ENCODE measurements at places on chromosomes 3 and 15.

GRCh38 chr3:181425074-181425473 is 286.7 kb upstream of the SOX2 start:
- no peak for DNase-seq
- no peak overlapping the region for H3K4me3 ChIP-seq
- H3K4me1 ChIP-seq: no peaks in the 10 kb centered on the region
- H3K27ac ChIP-seq: no peak overlapping the region
- H3K36me3 ChIP-seq: no peaks in the 10 kb centered on the region
- H3K27me3 ChIP-seq: no peaks in the 10 kb centered on the region

GRCh38 chr3:184558726-184559125 is 2.9 kb upstream of the EPHB3 start:
- peaks cover 18% of the 10 kb centered on the region for H3K4me1 ChIP-seq
- no peaks in the 10 kb centered on the region for H3K27me3 ChIP-seq
- no peak overlapping the region for H3K4me3 ChIP-seq
- no peak for DNase-seq
- no peak overlapping the region for H3K27ac ChIP-seq

GRCh38 chr15:78049691-78050440 is 27.6 kb downstream of the TBC1D2B start:
- H3K4me3 ChIP-seq: no peak overlapping the region
- H3K27me3 ChIP-seq: no peaks in the 10 kb centered on the region
- H3K4me1 ChIP-seq: peaks cover 29% of the 10 kb centered on the region
- H3K36me3 ChIP-seq: peaks cover 34% of the 10 kb centered on the region
- DNase-seq: no peak

- H3K4me1 ChIP-seq: peaks cover 6% of the 10 kb centered on the region
- H3K4me3 ChIP-seq: no peak overlapping the region
- H3K36me3 ChIP-seq: peaks cover 5% of the 10 kb centered on the region
- DNase-seq: peak; percentile 33
Observed at GRCh38 chr3:180142041-180142440, 105.3 kb upstream of the PEX5L start.

- H3K27ac ChIP-seq: no peak overlapping the region
- H3K4me1 ChIP-seq: peaks cover 16% of the 10 kb centered on the region
- H3K36me3 ChIP-seq: no peaks in the 10 kb centered on the region
- no peak for DNase-seq
Observed at GRCh38 chr3:8503461-8503860, 1.8 kb downstream of the LMCD1 start.

GRCh38 chr3:30135190-30135589 is 471.2 kb upstream of the TGFBR2 start:
- no peak overlapping the region for H3K4me3 ChIP-seq
- H3K4me1 ChIP-seq: no peaks in the 10 kb centered on the region
- H3K27me3 ChIP-seq: no peaks in the 10 kb centered on the region
- H3K27ac ChIP-seq: no peak overlapping the region
- H3K36me3 ChIP-seq: no peaks in the 10 kb centered on the region

DNA sequence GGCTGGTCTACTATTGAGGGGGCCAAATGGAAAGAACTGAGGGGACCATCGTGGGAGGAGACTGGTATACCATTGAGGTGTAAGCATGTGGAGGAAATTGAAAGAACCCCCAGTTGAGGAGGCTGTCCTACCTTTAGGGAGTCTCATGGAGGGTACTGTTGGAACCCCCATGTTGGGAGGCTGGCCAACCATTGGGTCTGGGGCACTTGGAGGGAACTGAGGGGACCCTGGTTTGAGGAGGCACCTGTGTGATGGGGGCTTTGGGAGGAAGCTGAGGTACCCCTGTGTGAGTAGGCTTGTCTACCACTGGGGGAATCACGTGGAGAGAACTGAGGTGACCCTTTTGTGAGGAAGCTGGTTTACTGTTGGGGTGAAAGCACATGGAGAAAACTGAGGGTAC is 157.5 kb downstream of the FBLN2 start:
- no peak overlapping the region for H3K27ac ChIP-seq
- H3K27me3 ChIP-seq: peaks cover 44% of the 10 kb centered on the region
- no peak overlapping the region for H3K4me3 ChIP-seq
- peaks cover 5% of the 10 kb centered on the region for H3K36me3 ChIP-seq

DNA sequence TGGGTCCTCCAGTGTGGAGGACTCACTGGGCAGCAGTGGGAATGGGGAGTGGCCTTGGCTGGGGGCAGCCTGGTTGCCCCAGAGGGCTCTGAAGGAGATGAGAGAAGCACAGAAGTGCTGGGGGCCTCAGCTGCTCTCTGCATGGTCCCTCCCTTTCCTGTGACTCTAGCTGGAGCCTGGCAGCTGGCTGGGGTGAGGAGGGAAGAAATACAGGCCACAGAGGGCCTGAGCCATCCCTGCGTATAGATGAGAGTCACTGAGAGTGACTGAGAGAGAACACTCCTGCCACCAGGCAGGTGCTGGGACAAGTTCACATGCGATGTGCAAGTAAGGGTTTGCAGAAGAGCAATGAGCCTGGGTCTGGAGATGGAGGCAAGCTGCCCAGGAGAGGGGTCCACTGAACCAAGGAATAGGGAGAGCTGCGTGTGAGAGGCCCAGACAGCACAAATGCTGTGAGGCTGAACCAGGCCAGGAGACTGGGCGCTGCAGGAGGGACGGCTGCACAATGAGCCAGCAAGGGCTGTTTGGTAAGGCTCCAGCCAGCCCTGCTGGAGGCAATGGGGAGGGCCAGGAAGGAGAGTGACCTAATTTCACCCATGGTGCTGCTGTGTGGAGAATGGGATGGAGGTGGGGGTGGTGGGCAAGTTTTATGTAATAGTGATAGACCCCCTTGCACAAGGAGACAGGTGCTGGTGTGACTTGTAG is 87.2 kb downstream of the CLSTN2 start:
- H3K4me3 ChIP-seq: no peak overlapping the region
- no peaks in the 10 kb centered on the region for H3K36me3 ChIP-seq
- H3K27ac ChIP-seq: no peak overlapping the region
- DNase-seq: no peak
- no peaks in the 10 kb centered on the region for H3K4me1 ChIP-seq

DNA sequence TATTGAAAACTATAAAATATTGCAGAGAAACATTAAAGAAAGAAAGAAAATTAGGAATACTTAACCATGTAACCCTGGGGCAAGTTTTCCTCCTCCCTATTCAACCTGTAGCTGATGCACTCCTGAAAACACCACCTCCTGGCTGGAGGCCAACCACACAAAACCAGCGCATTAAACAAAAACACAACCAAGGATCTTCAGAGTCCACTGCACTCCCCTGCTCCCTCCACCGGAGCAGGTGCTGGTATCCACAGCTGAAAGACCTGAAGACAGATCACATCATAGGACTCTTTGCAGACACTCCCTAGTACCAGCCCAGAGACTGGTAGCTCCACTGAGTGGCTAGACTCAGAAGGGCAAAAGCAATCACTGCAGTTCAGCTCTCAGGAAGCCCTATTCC is 13.6 kb upstream of the ADAMTS17 start:
- H3K36me3 ChIP-seq: no peaks in the 10 kb centered on the region
- peaks cover 26% of the 10 kb centered on the region for H3K27me3 ChIP-seq
- no peak overlapping the region for H3K27ac ChIP-seq
- DNase-seq: no peak
- H3K4me1 ChIP-seq: peaks cover 5% of the 10 kb centered on the region

GRCh38 chr3:4504340-4505261 is 11.5 kb downstream of the ITPR1 start:
- DNase-seq: peak; percentile 69
- no peaks in the 10 kb centered on the region for H3K27me3 ChIP-seq
- no peak overlapping the region for H3K4me3 ChIP-seq
- peaks cover 19% of the 10 kb centered on the region for H3K4me1 ChIP-seq
- no peaks in the 10 kb centered on the region for H3K36me3 ChIP-seq

GRCh38 chr3:46700772-46701171 is 420 bp upstream of the TMIE start:
- H3K4me1 ChIP-seq: peaks cover 4% of the 10 kb centered on the region
- H3K27ac ChIP-seq: no peak overlapping the region
- H3K27me3 ChIP-seq: no peaks in the 10 kb centered on the region
- no peaks in the 10 kb centered on the region for H3K36me3 ChIP-seq
- no peak for DNase-seq
- no peak overlapping the region for H3K4me3 ChIP-seq

- no peak overlapping the region for H3K27ac ChIP-seq
- H3K27me3 ChIP-seq: no peaks in the 10 kb centered on the region
- DNase-seq: no peak
- no peak overlapping the region for H3K4me3 ChIP-seq
- peaks cover 22% of the 10 kb centered on the region for H3K4me1 ChIP-seq
Observed at GRCh38 chr3:188197388-188197847, 43.5 kb downstream of the LPP start.

- H3K27ac ChIP-seq: no peak overlapping the region
- DNase-seq: no peak
Observed at GRCh38 chr3:123008840-123009239, 18.7 kb downstream of the SEMA5B start.

- no peak for DNase-seq
- H3K4me3 ChIP-seq: no peak overlapping the region
- no peaks in the 10 kb centered on the region for H3K36me3 ChIP-seq
- H3K27me3 ChIP-seq: no peaks in the 10 kb centered on the region
- H3K4me1 ChIP-seq: peaks cover 11% of the 10 kb centered on the region
Observed at GRCh38 chr3:15810702-15811101, 12.9 kb upstream of the ANKRD28 start.

GRCh38 chr15:85746641-85747040 is 48.1 kb downstream of the KLHL25 start:
- no peak for DNase-seq
- no peaks in the 10 kb centered on the region for H3K4me1 ChIP-seq
- peaks cover 79% of the 10 kb centered on the region for H3K36me3 ChIP-seq
- no peak overlapping the region for H3K4me3 ChIP-seq
- no peak overlapping the region for H3K27ac ChIP-seq

GRCh38 chr3:134892761-134893160 is 97.7 kb downstream of the EPHB1 start:
- no peaks in the 10 kb centered on the region for H3K27me3 ChIP-seq
- H3K4me1 ChIP-seq: no peaks in the 10 kb centered on the region
- no peak overlapping the region for H3K27ac ChIP-seq
- H3K4me3 ChIP-seq: no peak overlapping the region
- H3K36me3 ChIP-seq: no peaks in the 10 kb centered on the region

- no peaks in the 10 kb centered on the region for H3K27me3 ChIP-seq
- H3K4me1 ChIP-seq: peaks cover 27% of the 10 kb centered on the region
- H3K4me3 ChIP-seq: no peak overlapping the region
- DNase-seq: peak; percentile 45
Observed at GRCh38 chr3:187227658-187228258, 30.5 kb downstream of the RTP1 start.

DNA sequence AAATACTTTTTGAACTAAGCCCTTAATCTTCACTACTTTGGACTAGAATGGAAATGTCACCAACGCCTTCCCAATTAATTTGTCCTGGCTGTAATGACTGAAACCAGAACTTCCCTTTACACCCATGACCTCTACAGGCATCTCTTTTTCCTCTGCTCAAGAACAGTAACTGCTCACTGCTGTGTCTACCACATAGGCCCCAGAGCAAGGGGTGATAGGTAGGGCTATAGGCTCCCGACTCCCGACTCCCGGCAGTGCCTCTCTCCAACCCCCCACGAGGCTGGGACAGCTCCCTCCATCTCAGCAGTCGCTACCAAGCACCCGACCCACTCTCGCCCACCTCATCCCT is 384 bp upstream of the LEKR1 start:
- H3K4me3 ChIP-seq: peak overlapping the region; percentile 94
- H3K36me3 ChIP-seq: no peaks in the 10 kb centered on the region
- peak overlapping the region; percentile 98 for H3K27ac ChIP-seq
- H3K4me1 ChIP-seq: no peaks in the 10 kb centered on the region
- DNase-seq: no peak
- H3K27me3 ChIP-seq: no peaks in the 10 kb centered on the region

DNA sequence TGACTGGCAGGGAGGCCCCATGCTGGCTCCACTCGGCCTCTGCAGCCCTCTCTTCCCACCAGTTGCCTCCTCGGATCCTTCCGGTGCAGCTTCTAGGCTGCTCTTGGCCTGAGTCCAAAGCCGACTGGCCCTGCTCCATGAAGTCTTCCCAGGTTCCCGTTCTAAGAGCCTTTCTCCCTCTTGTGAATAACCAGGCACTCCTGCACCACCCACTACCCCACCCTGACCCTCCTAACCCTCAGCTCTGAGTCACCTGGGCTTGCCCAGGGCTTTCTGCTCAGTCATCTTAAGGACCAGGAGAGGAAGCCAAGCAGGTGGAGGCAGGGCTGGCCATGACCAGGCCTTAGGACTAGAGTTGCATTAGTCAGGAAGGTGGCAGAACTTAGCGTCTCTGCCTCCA is 28.1 kb upstream of the CNBP start:
- H3K27me3 ChIP-seq: no peaks in the 10 kb centered on the region
- H3K4me1 ChIP-seq: peaks cover 12% of the 10 kb centered on the region
- peak overlapping the region; percentile 12 for H3K4me3 ChIP-seq
- H3K36me3 ChIP-seq: peaks cover 5% of the 10 kb centered on the region
- peak; percentile 98 for DNase-seq

DNA sequence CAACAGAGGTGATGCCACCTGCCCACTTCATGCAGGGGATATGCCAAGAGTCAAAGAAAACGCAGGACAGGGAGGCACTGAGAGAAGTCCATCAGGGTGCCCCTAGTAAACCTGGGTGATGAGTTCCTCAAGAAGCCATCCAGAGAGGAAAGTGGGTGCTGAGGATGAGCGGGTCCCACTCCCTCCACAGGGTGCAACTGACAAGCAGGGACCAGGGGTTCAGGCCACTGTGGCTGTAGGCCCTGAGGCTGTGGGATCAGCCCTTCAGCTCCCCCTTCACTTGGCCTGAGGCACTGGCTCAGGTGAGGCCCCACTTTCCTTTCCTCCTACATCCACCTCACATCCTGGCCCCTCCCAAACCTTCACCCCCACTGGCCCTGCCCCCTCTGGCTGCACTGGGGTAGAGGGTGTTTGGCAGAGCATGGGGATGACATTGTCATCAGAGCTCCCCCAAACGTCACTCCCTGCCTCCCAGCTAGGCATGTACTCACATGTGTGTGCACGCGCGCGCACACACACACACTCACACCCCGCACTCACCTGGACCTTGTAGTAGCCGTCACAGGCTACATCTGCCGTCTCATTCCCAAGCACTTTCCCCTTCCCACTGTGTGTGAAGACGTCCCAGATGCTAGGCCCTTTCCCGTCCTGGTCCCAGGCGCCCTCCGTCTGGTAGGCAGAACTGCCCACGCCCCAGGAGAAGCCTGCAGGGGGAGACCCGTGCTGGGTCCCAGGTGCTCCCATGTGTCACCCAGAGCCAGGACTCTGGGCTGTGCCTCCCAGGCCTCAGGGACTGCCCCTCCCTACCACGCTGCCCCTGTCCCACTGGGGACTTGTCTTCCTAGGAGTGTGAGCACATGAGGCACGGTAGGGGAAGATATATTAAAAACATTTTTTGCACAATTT is 1.4 kb downstream of the LCTL start:
- peaks cover 12% of the 10 kb centered on the region for H3K4me1 ChIP-seq
- no peaks in the 10 kb centered on the region for H3K27me3 ChIP-seq
- no peak overlapping the region for H3K27ac ChIP-seq
- DNase-seq: no peak

- H3K27ac ChIP-seq: no peak overlapping the region
- no peaks in the 10 kb centered on the region for H3K4me1 ChIP-seq
- no peaks in the 10 kb centered on the region for H3K27me3 ChIP-seq
- peak; percentile 45 for DNase-seq
- no peaks in the 10 kb centered on the region for H3K36me3 ChIP-seq
Observed at GRCh38 chr3:108493862-108494261, 16.5 kb downstream of the MYH15 start.

- no peak overlapping the region for H3K27ac ChIP-seq
- no peak for DNase-seq
- H3K4me3 ChIP-seq: no peak overlapping the region
- no peaks in the 10 kb centered on the region for H3K27me3 ChIP-seq
Observed at GRCh38 chr15:93274257-93274656, 185.2 kb upstream of the RGMA start.
